NCI-H446 (cell line): ENCODE measurements at places on chromosomes 7 and 10.
A peak's percentile ranks its signal among the peaks of the same experiment; 100 is the strongest.

GRCh38 chr7:124413029-124413428, 352.6 kb downstream of the GPR37 start:
- DNase-seq = no peak

- peak; percentile 25 for DNase-seq
These were observed 4.3 kb upstream of the YKT6 start for GRCh38 chr7:44196450-44196872.

GRCh38 chr10:11326913-11327616, 284.4 kb downstream of the USP6NL start:
- DNase-seq = no peak

- DNase-seq = no peak
These were observed 11.1 kb downstream of the GPR22 start for GRCh38 chr7:107480932-107481331.

DNA sequence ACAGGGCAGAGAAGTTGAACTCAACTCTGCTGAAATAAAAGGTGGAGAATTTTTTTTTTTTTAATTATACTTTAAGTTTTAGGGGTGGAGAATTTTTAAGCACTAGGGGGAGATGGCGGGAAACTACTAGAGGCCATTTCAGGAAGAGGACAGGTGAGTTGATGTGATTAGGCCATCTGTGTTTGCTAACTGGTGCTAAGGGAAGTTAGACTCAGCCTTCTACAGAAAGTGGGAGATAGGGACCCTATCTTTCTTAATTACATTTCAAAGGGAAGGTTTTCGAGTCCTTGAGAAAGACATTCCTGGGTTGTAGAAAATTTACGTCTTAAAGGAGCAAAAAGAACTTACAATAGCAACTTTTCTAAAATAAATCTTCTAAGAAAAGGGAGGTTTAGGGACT, 124.8 kb downstream of the LHFPL3 start:
- DNase-seq = no peak

GRCh38 chr10:43078986-43079273, 2.1 kb downstream of the RET start:
- DNase-seq = no peak

DNA sequence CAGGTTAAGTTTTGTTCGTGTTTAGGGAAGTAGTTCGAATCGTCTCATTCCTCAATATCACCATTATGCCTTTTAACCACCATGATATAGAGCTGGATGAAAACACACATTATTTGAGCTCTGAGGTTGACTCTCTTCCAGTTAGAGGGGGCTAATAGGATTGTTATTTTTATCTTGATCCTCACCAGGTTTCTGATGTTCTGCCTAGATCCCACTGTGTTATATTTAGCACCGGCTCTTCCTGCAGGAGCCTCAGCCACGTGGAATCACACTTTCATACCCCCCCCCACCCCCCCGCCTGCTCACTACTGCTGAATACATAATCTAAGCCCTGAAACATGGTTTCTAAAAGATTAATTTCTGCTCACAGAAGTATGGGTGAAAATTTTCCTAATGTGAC, 88.3 kb downstream of the NRCAM start:
- DNase-seq = no peak

- no peak for DNase-seq
These were observed 247.5 kb downstream of the DPP6 start for GRCh38 chr7:154299736-154300135.

GRCh38 chr10:13231190-13231589, 3.0 kb downstream of the UCMA start:
- DNase-seq = no peak
